ENCODE measurements at places on chromosomes 6 and 20.

DNA sequence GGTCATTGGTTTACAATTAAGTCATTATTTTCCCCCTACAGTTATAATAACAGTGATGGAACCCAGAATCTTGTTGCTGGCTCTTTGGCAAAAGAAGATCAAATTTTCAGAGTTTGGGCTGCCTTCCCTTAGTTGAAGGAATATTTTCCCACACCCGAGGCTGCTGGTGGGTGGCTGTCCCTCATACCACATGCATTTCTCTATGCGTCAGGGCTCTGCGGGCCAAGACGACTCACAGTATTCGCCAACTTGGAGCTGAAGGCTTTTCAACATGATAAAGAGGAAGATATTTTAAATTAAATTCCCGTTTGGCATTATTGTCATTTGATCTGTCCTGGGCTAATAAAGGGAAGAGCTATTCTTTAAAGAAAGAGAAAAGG is 102.2 kb upstream of the SASH1 start:
- DNase-seq: peak; percentile 55

GRCh38 chr6:163461696-163462095 is 47.2 kb downstream of the QKI start:
- DNase-seq: no peak

DNA sequence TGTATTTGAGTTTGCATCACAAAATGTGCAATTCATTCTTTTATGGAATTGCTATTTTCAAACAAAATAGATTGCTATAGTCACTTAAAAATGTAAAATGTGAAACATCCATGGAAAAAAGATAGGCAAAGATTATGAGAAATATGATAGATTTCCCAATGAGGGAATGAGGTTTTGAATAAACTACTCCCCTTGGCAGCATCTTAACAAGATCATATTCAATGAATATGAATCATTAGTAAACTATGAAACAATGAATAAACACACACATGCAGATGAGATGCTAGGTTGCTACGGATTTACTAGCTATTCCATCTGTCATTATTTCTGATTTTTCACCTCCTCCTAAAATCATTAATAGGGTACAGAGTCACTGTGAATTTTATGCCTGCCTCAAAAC is 401.8 kb downstream of the PHF3 start:
- DNase-seq: no peak

DNA sequence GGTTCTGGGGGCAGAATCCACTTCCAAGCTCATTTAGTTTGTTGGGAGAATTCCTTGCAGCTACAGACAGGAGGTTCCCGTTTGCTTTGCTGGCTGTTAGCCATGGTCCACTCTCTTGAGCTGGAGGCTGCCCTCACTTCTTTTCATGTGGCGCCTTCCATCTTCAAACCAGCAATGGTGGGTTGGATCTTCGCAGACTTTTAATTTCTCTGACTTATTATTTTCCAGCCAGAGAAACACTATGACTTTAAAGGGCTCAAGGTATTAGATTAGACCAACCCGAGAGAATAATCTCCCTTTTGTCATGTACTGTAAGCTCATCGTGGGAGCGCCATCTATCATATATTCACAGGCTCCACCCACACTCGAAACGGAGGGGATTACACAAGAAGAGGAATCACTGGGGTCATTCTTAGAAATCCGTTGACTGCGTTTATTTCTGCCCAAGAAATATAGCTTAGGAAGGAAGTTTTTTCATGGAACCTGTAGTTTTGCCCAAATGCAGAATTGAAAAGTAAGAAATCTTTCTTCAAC is 38.9 kb downstream of the SAMD5 start:
- no peak for DNase-seq

DNA sequence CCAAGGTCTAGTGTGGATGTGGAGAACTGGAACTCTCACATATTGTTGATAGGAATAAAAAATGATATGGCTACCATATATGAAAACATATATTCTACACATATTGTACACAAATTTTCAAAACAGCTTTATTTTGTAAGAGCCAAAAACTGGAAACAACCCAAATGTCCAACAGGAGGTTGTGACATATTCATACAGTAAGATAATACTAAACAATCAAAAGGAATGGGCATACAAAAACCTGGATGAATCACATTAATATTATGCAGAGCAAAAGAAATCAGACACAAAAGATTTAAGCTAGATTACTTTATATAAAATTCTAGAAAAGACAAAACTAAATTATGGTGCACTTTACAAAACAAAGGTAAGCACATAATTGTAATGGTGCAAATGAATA is 223.9 kb downstream of the SIM1 start:
- DNase-seq: no peak

DNA sequence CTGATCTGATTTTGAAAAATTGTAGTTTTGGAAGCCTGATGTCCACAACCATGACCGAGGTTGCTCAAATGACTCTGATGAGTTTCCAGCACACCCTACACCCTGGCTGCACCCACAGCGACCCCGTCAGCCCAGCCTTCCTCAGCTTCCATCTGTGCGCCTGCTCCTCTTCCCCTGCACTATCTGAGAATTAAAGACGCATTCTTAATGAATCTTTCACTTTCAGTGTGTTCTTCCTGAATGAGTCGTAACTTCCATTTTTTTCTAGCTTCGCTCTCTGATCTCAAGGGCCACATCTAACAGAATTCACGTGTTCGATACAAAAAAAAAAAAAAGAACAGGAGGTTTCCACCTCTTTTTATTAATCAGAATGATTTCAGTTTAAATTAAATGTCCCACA is 21.3 kb upstream of the RREB1 start:
- DNase-seq: peak; percentile 29

GRCh38 chr6:20404641-20405032 is 3.0 kb downstream of the E2F3 start:
- peak; percentile 72 for DNase-seq

GRCh38 chr20:63826753-63827152 is 4.3 kb downstream of the ZBTB46 start:
- DNase-seq: no peak

DNA sequence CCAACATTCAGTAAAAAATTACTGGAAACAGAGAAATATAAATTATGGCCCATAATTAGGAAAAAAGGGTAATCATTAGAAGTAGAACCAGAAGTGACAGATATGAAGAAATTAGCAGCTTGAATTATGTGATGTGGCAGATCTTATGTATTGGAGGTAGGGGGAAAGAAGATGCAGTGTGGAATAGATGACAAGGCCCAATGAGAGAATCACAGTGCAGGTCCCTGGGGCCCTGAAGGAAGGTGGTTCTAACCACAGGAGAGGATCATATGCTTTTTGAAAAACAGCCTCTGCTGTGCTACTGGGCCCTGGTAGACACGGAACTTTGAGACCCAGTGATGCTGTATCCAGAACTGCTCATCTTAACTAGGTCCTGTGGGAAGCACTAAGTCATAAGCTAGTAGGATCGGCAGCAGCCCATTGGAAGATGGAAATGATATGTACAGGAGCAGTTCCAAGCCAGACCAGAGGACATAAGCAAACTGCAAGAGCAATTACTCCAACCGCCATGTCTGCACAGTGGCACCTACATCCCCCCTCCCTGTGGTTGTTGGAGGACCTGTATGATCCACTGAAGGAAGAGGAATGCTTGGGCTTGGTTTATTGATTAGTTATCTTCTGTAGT is 14.2 kb downstream of the HEBP2 start:
- DNase-seq: no peak

DNA sequence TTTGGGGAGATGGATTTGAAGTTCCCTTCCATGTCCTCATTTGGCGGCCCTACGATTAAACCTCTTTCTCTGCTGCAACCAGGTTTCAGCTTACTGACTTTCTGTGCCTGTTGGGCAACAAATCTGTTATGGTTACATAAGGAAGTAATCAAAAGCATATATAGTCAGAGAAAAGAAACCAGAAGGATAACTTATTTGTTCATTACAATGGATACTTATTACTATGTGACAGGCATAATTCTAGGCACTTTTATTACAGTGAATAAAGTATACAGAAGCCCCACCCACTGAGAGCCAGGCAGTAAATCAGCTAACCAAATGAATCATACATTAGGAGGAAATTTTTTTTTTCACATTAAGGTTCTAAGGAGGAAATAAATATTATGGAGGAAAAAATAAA is 9.6 kb upstream of the TRIM31 start:
- DNase-seq: no peak

GRCh38 chr20:38144974-38145728 is 19.9 kb downstream of the TGM2 start:
- DNase-seq: peak; percentile 52

- no peak for DNase-seq
Observed at GRCh38 chr20:36860811-36861624, 14.9 kb upstream of the TLDC2 start.

DNA sequence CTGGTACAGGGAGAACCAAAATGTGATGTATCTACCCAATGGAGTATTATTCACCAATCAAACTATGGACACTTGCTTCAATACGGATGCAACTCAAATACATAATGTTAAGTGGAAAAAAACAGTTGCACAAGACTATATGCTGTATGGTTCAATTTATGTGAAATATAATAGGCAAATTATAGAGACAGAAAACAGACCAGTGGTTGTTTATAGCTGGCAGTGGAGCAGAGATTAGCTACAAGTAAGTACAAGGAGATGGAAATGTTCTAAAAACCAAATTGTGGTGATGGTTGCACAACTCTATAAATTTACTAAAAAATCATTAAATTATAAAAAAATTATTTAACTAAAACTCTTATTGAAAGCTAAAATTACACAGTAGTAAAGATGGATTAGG is 113.2 kb downstream of the PRDM1 start:
- DNase-seq: no peak

DNA sequence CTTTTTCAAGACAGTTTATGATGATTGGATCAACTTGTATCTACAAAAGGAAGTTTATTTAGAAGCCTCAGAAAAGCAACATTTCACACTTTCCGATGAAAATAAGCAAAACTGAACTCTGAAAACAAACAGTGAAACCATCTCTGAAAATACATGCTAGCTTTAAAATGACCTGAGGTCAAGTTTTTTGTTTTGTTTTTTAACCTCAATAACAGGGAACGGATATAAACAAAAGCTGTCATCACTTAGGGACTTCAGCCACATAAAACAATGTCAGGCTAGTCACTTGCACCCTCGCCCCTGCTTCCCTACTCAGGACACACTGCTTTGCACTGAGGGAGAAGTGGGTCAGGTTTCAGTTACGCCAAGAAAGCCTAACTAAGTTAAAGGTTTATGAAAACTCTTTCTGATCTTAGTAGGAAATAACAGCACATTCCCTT is 11.6 kb downstream of the BACH2 start:
- peak; percentile 48 for DNase-seq

DNA sequence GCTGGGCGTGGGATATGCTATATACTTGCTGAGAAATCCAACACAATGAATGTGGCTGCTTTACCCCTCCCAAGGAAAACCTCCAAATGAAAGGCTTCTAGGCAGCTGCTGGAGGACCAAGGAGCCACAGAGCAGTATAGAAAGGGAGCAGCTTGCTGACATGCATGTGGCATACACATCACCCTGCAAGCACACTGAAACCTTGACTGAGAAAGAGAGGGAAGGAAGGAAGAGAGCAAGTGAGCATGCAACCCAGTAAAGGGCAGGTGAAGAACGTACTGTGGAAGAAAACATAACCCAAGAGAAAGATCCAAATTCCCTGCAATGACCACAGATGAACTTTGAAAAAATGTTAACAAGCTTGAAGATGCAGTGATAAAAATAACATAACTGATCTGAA is 543.0 kb downstream of the KIF16B start:
- DNase-seq: no peak

DNA sequence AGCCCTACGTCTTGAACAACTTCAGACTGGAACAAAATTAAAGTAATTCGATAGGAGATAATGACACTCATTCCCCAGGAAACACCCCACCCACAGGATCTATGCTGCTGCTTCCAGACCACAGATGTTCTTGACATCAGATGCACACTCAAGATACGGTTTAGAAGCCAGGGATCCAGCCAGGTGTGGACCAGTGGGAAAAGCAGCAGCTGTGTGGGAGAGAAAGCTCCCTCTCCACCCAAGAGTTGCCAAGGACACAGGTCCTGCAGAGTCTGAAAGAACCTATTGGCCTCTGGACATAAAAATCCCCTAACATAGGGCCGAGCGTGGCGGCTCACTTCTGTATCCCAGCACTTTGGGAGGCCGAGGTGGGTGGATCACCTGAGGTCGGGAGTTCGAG is 91.7 kb upstream of the NFATC2 start:
- DNase-seq: no peak

- DNase-seq: no peak
Observed at GRCh38 chr20:46557231-46557956, 6.9 kb upstream of the OCSTAMP start.

DNA sequence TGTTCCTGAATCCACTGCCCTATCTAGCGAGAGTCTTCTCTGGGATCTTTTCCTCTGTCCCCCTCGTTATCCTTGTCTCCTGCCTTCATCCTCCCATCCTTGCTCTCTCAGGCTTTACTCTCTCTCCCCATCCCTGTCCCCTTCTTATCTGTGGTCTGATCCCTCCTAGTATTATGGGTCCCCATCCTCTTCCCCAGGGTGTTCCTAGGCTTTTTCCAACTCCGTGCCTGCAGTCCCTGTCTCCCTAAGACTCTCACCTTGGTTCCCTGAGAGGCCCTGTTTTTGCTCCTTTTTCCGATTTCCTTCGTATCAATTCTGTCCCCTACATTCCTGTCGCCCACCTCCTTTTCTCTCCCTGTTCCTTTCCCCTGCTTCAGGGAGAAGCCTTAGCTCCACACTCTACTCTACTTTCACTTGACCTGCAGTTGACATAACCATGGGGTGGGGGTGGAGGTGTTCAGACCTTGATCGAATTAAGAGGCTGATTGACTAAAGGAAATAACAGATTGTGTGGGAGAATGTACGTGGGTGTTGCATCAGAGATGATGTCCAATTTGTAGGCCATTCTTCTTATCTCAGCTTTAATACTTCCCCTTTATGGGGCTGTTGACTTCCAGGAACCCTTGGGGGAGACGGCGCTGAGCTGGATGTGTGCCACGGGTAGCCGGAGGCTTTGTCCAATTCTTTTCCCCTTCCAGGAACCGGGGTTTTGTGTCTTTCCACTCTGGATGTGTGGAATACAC is 905 bp downstream of the PPARD start:
- peak; percentile 33 for DNase-seq

- DNase-seq: peak; percentile 77
Observed at GRCh38 chr6:5466281-5467136, 205.2 kb downstream of the FARS2 start.

DNA sequence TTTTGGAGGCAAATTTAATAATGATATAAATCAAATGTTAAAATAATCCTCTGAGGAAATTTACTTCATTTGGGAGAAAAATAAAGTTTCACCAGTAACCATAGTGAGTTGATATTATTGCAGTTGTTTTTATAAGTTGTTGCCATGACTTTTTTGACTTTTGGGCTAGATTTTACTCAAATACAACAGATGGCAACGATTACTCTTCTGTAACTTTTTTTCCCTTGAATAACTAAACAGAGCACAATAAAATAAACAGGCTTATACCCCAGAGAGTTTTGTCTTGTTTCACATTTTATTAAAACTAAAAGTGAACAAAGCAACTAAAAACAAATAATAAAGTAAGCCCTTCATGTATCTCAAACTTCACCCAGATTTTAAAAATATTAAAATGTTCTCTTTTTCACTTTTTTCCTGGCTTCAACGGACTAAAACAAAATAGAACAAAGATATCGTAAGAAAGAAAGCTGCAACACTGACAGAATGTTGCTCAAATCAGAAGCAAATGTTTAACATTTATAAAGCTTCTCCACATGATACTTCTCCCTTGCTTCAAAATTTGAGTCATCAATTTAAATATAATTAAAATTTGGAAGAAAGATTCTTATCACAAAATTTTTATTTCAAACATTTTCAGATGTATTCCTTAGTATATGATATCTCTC is 42.5 kb upstream of the BMP5 start:
- peak; percentile 29 for DNase-seq

- peak; percentile 96 for DNase-seq
Observed at GRCh38 chr6:3977875-3978711, 100.8 kb downstream of the FAM217A start.

All from astrocyte of the spinal cord (primary cell).